ENCODE measurements at places on chromosomes 13 and 19. TPM values are rescaled to one million over a fixed set of nuclear protein-coding genes. Genes with fewer than 3 reads are reported as not detected.

Gene TGFBR3L
- 2.7 TPM for total RNA-seq

Gene ICAM5
- total RNA-seq: 21.7 TPM

Gene SYNGR4
- not detected for total RNA-seq

Gene ARL11
- total RNA-seq: under 0.01 TPM

Gene ZBTB7A
- 39.7 TPM for total RNA-seq

Gene ATCAY
- not detected for total RNA-seq

- no peak for DNase-seq
Observed at GRCh38 chr19:2711172-2711874, 8.8 kb upstream of the GNG7 start.

DNA sequence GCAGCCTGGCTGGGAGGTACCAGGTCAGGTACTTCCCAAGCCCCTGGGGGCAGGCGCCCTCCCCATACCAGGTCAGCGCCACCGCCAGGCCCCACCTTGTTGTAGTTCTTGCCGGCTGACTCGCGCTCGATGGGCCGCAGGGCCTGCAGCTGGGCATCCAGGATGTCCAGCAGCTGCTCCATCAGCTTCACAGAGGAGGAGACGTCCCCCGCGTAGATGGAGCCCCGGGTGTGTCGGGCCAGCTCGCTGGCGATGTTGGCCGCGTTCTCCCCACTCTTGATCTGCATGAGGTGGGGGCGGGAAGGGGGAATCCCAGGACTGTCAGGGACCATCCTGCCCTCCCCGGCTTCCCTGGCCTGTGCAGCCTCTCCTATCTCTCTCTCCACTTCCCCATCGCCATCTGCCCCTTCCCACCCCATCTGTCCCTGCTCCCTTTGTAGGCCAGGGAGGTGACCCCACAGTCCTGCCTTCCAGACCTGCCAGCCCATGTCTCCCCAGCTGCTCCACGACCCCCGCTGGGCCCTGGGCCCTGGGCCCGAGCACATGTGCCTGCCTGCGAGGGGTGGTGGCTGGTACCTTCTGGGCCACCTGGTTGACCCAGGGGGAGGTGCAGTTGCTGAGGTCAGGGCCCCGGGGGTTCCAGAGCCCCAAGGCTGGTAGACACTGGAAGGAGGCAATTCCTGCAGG is 23.8 kb upstream of the ASF1B start:
- no peak for DNase-seq

DNA sequence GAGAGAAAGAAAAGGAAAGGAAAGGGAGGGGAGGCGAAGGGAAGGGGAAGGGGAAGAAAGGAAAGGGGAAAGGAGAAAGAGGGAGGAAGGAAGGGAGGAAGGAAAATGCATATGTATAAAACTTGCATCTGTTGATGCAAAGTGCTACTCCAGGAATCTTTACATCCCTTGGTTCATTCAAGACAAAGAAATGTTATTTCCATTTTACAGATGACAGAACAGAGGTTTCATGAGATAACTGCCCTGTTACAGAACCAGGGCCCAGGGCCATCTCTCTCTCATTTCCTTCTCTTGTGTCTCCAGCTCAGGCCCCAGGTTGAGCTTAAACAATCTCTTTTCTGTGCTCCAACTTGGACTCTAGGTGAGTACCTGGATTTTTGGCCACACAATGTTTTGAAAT is 1.8 kb upstream of the SLC25A30 start:
- DNase-seq: no peak

- DNase-seq: peak; percentile 62
Observed at GRCh38 chr13:75368167-75368566, 113.8 kb downstream of the TBC1D4 start.

DNA sequence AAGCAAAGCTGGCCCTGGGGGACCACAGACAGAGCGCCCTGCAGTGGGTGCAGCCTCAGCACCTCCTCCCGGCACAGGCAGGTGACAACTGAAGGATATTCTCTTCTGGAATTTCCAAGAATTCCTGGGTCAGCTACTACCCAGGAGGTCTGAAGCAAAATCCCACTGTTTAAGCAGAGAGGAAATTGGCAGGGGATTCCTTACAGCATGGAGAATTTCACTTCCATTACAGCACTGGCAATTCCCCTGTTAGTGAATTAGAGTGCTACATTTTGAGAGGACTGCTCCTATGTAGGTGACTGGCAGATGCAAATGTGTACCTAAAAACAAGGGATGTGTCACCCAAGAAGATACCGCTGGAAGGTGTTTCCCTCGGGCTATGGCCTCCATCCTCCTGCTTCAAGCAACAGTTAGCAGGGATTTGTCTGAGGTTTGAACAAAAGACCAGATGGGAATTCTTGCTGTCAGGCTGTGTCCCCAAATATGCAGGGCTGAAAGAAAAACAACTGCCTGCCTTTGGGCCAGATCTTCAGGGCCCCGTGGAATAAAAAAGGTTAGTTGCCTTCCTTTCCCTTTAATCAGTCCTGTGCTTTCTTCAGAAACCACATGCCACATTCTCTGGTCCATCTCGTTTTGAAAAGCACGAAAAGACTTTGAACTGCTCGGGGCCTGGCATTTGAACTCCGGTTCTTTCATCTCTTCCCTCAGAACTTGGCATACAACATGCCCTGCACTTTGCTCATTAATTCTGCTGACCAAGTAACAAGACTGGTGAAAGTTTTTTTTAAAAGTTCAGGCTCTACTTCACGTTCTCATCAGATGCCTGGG is 296.4 kb downstream of the DNAJC15 start:
- no peak for DNase-seq

- DNase-seq: no peak
Observed at GRCh38 chr13:114054830-114055439, 77.5 kb downstream of the RASA3 start.

GRCh38 chr13:100824366-100824765 is 149.8 kb upstream of the TMTC4 start:
- no peak for DNase-seq

DNA sequence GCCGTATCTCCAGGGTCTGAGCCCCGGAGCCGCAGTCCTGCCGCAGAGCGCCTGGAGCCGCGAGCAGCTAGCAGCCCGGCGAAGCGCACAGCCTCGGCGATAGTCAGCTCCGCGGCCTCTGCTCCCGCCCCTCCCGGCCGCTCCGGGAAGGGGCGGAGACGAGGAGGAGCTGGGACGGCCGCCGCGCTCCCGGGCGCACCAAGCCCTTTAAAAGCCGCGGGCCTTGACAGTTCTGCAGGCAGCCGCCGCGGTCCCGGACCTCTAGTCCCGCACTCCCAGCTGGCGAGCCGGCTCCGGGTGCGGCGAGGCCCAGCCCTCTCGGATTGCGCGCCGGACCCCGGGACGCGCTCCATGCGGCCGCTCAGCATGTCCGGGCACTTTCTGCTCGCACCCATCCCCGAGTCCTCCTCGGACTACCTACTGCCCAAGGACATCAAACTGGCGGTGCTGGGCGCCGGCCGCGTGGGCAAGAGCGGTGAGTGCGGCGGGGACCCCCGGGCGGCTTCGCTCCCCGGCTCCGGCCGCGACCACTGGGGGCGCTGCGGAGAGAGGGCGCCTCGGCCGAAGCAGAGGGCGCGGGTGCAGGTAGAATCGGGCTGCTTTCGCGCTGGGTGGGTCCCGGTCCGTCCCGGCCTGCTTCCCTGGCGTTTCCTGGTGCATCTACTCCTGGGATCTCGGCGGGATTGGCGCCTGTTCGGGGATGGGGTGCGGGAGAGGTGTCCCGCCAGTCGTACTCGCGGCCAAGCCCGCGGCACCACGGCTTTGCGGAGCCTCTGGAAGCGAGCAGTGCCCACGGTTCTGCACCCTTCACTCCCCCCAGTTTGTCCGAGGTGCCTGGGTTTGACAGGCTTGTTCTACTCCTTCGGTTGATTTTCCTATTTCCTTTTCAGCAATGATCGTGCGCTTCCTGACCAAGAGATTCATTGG is at the start of gene RASL11A:
RASL11A (plus strand) TSS at position 237 of the 927 bp plus-strand sequence; CDS start at position 352, 115 bp downstream.
- DNase-seq: peak; percentile 83

DNA sequence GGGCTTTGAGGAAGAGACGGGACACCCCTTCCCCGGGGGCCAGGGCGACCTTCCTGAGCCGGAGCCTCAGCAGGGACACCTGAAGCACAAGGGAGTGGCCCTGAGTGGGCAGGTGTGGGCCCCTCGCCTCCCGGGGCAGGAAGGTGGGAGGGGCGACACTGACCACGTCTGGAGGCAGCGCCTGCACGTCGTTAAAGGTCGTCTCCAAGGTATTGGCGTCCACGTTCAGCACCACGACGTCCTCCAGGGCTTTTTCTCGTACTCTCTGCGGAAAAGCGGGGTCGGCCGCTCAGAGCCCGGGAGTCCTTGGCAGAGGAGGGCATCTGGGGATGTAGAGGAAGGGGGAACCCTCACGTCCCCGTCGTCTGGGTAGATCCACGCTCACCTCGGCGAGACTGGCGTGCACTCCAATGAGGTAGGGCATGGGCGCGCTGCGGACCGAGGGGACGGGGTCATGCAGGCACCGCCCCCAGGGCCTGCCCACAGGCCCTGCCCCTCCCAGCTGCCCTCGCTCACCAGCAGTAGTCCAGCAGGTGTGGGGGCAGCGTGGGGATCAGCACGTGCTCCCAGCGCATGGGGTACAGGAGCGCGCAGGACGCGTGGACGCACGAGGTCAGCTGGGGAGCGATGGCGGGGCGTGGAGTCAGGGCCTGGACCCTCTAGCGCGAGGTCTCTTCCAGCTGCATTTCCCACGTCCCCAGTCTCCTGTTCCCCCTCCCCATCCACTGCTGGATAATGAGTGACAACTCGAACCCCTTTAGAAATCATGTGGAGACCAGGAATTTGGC is 6.1 kb downstream of the DENND1C start:
- DNase-seq: no peak

- DNase-seq: no peak
Observed at GRCh38 chr13:79939689-79940088, 401.2 kb downstream of the SPRY2 start.

GRCh38 chr13:52899206-52899605 is 50.8 kb upstream of the PCDH8 start:
- DNase-seq: no peak

DNA sequence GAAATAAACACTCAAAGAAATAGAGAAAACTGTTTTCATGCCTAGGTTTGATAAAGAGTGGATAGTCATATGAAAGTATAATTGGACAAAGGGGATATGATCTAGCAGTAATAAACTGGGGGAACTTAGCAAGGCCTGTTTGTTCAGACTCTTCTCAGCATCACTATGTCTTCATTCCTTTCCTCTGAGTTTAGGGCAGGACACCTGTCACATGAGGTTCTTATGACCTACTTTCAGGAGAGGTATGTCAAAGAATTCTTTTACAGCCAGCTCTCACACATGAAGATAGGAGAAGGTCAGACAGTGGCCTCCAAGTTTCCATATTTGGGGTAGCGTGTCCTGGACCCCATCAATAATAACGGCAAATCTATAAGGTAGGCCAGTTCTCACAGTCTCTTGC is 11.4 kb upstream of the RFXAP start:
- DNase-seq: no peak

DNA sequence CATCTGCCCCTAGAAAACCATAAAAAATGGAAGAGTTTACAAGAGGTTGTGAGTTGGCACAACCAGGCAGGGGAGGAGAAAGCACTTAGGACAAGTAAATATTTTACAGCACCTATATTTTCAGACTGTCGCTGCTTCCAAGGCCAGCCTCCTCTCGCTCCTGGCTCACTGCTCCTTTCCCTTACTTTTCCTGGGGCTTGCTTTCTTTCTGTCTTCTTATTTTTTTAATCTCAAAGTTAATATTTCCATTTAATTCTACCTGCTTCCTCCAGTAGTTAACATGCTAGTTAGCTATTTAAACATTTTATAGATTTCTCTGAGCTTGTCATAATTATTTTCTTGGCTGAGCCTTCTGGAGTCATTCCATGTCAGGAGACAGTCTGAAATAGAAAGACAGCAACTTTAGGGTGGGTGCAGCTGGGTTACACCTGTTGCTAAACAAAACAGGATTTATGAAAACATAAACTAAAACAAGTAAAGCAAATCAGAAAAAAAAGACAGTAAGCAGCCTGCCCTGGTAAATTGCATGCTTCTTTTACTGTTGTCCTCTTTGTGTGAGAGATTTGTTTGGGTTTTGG is 330.1 kb downstream of the DLEU7 start:
- DNase-seq: no peak

DNA sequence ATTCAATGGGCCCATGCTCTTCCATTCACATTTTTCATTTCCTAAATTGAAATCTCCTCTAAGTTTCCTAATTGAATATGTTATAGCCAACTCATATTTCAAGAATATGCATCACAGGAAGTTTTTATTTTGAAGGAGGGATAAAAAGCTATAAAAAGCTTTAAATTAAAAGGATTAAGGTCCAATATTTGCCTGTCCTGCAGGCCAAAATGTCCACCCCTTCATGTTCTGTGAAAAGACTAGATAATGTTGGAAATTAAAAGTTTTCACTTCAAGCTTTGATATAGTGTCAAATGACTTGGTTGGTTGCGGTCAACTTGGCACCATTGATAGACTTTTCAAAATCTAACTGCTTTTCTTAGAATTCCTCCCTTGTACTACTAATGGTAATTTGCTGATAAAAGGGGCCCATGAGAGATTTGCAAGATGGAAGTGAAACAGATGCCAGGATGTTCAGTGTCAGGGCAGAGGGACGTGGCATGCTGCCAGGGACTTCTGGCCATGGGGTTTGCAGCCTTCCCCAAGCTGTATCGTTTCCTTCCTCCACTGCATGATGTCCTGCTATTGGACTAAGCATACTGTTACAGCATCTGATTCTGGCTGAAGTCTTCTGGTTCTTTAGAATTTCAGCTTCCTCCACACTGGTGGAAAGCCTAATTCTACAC is 547.3 kb upstream of the MIR17HG start:
- no peak for DNase-seq

DNA sequence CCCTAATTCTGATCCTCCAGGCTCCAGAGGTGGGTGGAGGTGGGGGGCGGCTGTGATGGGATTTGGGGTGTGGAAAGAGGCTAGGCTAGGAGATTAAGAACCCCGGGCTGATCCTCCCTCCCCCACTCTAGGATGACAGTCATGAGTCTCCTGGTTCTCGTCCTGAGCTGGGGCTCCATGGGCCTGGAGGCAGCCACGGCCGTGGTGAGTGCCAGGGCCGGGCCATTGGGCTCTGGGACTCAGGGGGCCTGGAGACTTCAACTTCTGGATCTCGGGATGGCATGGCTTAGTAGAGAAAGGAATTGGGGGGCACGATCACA is 13.9 kb downstream of the TTYH1 start:
- DNase-seq: no peak

- DNase-seq: no peak
Observed at GRCh38 chr13:106865716-106866440, 297.9 kb upstream of the ARGLU1 start.

DNA sequence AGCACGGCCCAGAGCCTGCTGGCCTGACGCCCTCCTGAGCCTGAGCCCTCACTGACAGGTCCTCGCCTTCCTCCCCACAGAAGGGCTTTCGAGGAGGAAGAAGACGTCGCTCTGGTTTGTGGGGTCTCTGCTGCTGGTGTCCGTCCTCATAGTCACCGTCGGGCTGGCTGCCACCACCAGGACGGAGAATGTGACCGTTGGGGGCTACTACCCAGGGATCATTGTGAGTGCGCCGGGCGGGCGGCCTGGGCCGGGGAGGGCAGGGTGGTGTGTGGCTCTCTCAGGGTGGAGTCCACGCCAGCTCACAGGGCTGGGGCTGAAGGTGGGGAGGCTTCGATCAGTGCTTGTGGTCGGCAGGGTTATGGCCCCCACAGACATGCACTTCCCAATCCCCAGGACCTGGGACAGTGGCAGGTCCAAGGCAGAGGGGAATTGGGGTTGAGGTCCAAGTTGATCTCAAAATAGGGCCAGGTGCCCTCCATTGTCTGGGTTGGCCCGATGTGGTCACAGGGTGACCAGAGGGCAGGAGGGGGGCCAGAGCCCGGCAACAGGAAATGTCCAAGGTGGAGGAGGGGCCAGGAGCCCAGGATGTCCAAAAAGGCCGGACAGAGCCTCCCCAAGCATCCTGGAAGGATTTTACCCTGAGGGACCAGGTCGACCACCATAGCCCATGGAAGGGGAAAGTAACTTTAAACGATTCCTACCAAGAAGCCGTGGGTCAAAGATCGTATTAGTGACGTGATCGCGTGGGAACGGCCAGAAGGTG is 7.2 kb downstream of the TMEM255B start:
- no peak for DNase-seq

All from mammary epithelial cell (primary cell).